AG09309 (cell line): ENCODE measurements at places on chromosomes 16 and 17.

- no peak for DNase-seq
Measured at GRCh38 chr17:72176516-72176851, 55.7 kb downstream of the SOX9 start.

DNA sequence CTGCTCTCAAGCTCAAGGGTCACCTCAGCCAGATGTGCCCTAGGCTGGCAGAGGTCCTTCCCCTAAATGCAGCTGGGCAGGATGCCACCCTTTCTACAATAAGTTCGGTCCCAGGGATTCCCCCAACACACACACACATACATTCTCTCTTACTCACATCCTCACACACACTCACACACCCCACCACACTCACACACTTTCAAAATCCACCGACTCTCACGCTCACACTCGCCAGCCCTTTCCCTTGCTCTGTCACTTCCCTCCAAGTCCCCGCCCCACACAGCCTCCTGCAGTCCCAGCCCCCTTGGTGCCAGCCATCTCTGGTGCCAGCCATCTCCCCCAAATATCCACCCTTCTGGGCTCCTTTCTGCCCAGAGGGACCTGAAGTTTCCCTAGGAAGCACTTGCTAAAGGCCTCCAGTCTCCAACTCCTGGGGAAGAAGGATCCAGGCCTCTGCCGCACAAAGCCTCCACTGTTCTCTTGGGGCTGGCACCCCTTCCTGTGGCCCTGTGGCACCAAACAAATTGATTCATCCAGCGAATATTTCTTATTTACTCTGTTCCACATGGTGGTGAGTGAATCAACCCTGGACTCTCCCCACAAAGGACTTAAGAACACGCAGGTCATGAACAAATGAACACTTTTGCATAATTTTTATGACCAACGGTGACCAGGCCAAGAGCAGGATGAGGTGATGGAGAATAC lies 3.8 kb upstream of the USP36 start:
- no peak for DNase-seq

GRCh38 chr17:9512323-9513168 lies 63.1 kb downstream of the STX8 start:
- no peak for DNase-seq

DNA sequence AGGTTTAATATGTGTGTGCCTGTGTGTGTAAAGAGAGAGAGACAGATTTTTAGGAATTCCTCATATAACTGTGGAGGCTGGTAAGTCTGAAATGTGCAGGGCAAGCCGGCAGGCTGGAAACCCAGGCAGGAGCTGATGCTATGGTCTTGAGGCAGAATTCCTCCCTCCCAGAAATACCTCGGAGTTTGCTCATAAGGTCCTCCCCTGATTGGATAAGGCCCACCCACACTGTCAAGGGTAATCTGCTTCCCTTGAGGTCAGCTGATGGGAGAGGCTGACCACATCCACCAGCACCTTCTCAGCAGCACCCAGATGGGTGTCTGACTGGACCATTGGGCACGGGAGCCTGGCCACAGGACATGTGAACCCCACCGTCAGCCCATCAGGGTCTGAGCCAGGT lies 42.4 kb downstream of the C16orf95 start:
- no peak for DNase-seq

DNA sequence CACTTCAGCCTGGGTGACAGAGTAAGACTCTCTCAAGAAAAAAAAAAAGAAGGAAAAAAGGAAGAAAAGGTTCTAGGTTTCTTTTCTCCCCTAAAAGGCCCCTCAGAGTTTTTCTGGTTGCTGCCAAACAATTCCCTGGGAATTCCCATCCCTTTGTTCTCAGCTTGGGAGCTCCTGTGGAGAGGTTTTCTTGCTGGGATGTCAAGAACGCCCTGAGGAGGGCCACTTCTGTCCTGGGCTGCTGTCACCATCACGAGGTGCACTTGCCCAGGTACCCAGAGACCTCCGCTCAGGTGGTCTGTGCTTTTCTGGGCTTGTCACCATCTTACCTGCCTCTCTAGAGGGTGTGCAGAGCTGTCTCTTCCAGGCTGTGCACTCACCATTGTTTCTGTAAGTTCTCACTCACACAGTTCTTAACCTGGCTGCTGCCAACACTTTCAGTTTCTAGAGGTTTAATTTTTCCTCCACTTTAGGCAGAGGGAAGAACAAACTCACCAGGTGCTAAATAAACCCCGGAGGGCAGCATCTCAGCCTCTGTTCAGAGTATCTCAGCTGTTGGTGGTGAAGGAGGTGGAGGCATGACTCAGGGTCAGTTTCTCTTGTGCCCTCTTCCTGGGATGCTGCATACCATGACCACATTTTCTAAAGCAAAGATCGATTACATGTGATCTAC lies 2.4 kb upstream of the COX6A2 start:
- DNase-seq = no peak

DNA sequence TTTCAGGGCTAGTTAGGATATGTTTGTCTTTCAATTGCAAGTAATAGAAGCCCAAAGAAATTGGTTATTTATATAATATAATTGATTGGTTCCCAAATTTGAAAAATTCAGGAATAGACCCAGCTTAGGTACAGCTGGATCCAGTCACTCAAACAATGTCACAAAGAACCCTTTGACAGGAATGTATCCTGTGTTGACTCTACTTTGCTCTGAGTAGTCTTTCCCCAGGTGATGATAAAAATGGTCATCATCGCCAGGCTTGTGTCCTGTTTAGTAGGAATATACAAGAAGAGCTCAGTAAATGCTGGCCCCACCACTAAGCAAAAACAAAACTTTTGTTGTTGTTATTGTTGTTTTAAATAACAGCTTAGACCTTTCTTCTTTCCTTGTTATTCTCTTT lies 35.0 kb downstream of the MAPT start:
- DNase-seq = no peak

- DNase-seq = no peak
Measured at GRCh38 chr16:68031951-68032350, 8.9 kb downstream of the DUS2 start.

GRCh38 chr16:2465653-2466415 lies 5.3 kb upstream of the NTN3 start:
- DNase-seq = no peak

- DNase-seq = no peak
Measured at GRCh38 chr17:7880076-7880868, 8.3 kb upstream of the CHD3 start.

GRCh38 chr17:45248132-45248957 lies 13.5 kb downstream of the SPATA32 start:
- DNase-seq = no peak

DNA sequence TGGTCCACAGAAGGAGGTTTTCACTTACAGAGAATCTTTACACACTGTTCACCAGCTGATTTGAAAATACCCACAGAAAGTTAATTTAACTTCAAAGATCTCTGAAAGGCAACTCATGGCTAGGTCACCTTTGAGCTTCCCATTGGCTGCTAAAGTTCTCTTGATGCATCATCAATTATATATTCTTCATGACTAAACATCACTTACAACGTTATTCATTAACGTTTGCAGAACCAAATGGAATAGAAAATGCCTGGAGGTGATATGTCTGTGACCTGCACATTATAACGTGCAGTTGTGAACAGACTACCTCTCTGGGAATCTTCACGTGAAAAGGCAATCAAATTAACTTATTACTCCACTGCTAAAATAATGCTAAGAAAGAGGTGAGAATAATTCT lies 238.5 kb downstream of the ZFHX3 start:
- DNase-seq = no peak

- no peak for DNase-seq
Measured at GRCh38 chr17:82961366-82962162, 117.8 kb upstream of the METRNL start.

- DNase-seq = no peak
Measured at GRCh38 chr16:50386774-50387173, 18.0 kb upstream of the BRD7 start.

- DNase-seq = peak; percentile 23
Measured at GRCh38 chr17:81641825-81642489, 5.0 kb downstream of the TSPAN10 start.

- no peak for DNase-seq
Measured at GRCh38 chr17:5466295-5466694, 2.5 kb downstream of the DHX33 start.

GRCh38 chr17:30278032-30278431 lies 13.7 kb downstream of the BLMH start:
- no peak for DNase-seq

DNA sequence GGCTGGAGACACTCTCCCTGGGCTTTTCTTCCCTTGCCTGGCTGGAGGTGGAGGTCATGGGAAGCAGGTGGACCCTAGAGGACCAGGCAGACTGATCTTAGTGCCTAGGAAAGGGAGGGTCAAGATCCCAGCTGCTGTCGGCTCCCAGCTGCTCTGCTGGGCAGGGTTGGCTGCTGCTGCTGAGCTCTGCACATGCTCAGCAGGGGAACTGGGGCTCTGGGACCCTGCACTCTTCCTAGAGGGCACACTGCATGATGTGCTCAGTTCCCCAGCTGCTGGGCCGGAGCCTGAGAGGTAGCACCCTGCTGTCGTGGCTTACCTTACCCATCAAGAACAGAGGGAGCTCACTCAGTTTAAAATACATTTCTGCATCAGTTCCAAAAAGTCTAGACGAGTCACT lies 34.3 kb downstream of the VAC14 start:
- no peak for DNase-seq

- DNase-seq = no peak
Measured at GRCh38 chr17:79775632-79776031, 2.3 kb upstream of the CBX2 start.

- no peak for DNase-seq
Measured at GRCh38 chr16:2095918-2096582, 39.6 kb downstream of the PKD1 start.

- DNase-seq = no peak
Measured at GRCh38 chr17:62692159-62692651, 64.7 kb downstream of the MRC2 start.

GRCh38 chr17:61734466-61734865 lies 128.9 kb downstream of the BRIP1 start:
- no peak for DNase-seq

DNA sequence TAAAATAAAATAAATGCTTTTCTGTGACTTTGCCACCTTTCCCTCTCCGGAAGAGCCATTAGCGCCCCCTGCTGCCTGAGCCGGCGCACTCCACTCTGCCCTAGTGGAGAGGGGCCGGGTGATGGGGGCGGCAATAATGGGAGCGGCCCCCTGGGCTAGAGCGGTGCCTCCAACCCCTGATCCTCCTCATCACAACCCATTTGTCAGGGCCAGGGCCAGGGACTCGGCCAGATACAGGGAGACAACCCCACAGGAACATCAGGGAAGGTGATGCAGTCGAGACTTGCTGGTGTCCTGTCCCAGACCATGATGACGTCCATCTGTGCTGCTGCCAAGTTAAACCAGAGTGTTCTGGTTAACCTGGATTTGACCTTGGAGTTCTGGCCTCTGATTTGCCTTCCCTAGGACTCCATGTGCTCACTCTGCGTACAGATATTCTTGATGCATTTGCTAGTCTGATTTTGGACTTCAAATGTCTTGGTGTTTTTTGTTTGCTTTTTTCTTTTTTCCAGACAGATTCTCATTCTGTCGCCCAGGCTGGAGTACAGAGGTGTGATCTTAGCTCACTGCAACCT lies 46.1 kb upstream of the BPTF start:
- no peak for DNase-seq

- no peak for DNase-seq
Measured at GRCh38 chr17:34382621-34383124, 19.6 kb upstream of the CCL1 start.

DNA sequence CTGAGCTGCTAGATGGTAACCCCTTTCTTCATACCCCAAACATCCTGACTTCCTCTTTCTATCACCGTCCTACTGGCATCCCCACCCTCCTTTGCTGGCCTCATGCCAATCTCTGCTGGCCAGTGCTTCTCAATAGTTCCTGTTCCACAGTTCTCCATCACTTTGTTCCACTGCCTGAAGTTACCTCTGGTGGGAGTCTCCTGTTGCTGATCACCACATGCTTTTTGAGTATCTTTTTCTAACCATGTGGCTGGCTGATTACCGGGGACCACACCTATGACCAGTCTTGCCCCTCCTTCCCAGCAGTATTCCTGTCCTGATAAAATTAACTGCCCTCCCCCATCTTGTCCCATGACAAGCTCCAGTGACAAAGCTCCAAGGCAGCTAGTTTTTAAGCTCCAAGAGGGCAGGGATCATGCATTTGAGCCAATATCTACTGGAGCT lies 380.4 kb upstream of the CCL2 start:
- DNase-seq = no peak

GRCh38 chr17:42695500-42695899 lies 13.2 kb downstream of the CNTNAP1 start:
- no peak for DNase-seq

GRCh38 chr17:36941265-36942010 lies 4.2 kb downstream of the LHX1 start:
- no peak for DNase-seq

DNA sequence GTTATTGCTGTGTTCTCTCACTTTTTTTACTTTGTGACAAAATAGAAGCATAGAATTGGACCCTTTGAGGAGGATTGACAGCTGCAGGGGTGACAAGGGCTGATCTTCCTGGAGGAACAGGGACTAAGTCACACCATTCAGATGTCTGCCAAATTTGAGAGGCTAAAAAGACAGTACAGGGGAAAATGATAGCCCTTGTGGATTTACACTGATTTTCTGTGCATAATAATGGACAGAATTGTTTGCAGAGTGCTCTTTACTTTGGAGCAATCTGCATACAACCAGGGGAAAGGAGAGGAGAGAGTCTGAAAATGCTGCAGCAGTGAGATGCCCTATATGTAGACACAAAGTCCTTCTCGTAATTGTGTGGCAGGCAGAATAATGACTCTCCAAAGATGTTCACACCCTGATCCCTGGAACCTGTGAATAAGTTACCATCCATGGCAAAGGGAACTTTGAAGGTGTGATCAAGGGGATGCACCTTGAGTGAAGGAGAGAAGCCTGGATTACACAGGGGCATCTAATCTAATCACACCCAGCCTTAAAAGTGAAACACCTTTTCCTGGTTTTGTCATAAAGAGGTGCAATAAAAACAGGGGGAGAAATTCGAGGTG lies 221.4 kb upstream of the CPHXL start:
- DNase-seq = no peak

- DNase-seq = peak; percentile 44
Measured at GRCh38 chr17:57747221-57748017, 2.3 kb upstream of the CCDC182 start.

- DNase-seq = no peak
Measured at GRCh38 chr16:21600031-21600773, 825 bp downstream of the METTL9 start.

- peak; percentile 56 for DNase-seq
Measured at GRCh38 chr17:82230609-82231311, 1.9 kb downstream of the SLC16A3 start.
